ENCODE measurements at places on chromosomes 4 and X. TPM values are rescaled to one million over a fixed set of nuclear protein-coding genes. Genes with fewer than 3 reads are reported as not detected.

GNRHR gene
- total RNA-seq, result not detected

CENPU gene
- total RNA-seq, result 23.1 TPM

RASL11B gene
- 2.7 TPM for total RNA-seq

RBM46 gene
- 0.24 TPM for total RNA-seq

DUSP21 gene
- not detected for total RNA-seq

NOX1 gene
- 0.70 TPM for total RNA-seq

PALLD gene
- 93.5 TPM for total RNA-seq

PPARGC1A gene
- total RNA-seq, result 93.3 TPM

XAGE1A gene
- total RNA-seq, result not detected

KCND1 gene
- 3.0 TPM for total RNA-seq

SSX1 gene
- total RNA-seq, result not detected

ZNF827 gene
- total RNA-seq, result 39.9 TPM

SERTM2 gene
- total RNA-seq, result 8.9 TPM

IGBP1 gene
- 60.4 TPM for total RNA-seq

SPP1 gene
- 375 TPM for total RNA-seq

CT83 gene
- total RNA-seq, result 2.1 TPM

DDX53 gene
- not detected for total RNA-seq

AVPR2 gene
- total RNA-seq, result not detected

SLC49A3 gene
- total RNA-seq, result 3.3 TPM

PRSS12 gene
- total RNA-seq, result 14.1 TPM

ATP8A1 gene
- 10.3 TPM for total RNA-seq

DIPK2B gene
- total RNA-seq, result not detected
